AG10803 (cell line): ENCODE measurements at places on chromosomes 7 and 10.

GRCh38 chr7:75963381-75963995, 30.9 kb downstream of the TMEM120A start:
- DNase-seq, result no peak

DNA sequence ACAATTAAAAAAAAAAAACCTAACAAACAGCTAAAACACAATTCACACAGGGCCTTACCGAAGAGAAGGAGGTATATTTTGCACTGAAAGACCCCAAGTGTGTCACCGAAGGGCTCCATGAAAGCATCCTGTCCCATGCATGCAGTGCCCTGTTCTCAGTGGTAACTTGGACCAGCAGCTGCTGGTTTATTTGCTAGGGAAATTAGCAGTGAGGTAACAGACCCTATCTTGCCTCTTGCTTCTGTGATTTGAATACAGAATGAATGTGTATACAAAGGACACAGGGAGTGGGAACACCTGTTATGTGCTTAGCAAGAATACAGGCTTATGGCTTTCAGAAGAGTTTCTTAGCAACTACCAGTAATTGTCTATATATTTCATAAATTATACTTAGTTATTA, at the start of gene HEPACAM2:
Gene HEPACAM2, minus strand, starts transcription at position 160 of the 400 bp plus-strand sequence.
- DNase-seq, result no peak

DNA sequence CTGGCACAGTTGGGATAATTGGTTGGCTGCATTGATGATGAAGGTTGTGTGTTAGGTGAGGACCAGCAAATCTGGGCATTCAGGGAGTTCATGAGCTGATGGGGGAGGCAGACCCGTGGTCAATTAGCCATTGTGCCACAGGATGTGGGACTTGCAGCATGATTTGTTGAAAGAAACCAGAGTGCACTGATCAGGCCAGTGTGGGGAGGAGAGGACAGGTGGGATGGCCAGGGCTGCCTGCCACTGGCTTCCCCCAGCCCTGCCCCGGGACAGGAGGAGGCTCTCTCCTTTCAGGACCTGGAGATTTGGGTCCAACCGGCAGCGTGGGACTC, 4.3 kb downstream of the CLIP2 start:
- no peak for DNase-seq

GRCh38 chr7:107609811-107610261, 29.8 kb downstream of the BCAP29 start:
- no peak for DNase-seq

DNA sequence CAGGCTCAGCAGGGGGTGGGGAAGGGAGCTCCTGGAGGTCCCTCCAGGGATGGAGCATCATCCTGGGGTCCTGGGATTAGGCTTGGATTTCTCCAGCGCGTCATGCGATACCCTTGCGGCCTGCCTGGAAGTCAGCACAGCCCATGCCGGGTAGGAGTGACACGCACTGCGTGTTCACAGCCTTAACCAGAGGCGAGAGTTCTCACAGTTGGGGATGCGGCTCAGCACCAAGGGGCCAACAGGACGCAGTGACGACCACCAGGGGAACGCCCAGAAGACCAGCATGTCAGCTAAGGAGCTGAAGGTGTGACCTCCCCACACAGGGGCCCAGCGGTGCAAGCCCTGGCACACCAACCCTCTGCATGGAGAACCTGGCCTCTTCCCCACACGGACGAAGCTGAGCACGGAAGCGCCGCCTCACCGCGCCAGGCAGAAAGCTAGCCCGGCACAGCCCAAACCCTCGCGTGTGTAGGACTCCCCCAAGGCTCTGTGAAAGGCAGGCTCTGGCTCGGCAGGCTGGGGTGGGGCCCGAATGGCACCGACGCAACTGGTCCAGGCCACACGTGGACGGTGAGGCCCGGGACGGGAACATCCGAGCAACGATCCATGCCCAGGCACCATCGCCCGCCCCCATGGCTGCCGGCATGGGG, 198.6 kb downstream of the ELFN1 start:
- DNase-seq, result no peak

GRCh38 chr7:79298145-79298760, 155.2 kb downstream of the MAGI2 start:
- peak; percentile 69 for DNase-seq

DNA sequence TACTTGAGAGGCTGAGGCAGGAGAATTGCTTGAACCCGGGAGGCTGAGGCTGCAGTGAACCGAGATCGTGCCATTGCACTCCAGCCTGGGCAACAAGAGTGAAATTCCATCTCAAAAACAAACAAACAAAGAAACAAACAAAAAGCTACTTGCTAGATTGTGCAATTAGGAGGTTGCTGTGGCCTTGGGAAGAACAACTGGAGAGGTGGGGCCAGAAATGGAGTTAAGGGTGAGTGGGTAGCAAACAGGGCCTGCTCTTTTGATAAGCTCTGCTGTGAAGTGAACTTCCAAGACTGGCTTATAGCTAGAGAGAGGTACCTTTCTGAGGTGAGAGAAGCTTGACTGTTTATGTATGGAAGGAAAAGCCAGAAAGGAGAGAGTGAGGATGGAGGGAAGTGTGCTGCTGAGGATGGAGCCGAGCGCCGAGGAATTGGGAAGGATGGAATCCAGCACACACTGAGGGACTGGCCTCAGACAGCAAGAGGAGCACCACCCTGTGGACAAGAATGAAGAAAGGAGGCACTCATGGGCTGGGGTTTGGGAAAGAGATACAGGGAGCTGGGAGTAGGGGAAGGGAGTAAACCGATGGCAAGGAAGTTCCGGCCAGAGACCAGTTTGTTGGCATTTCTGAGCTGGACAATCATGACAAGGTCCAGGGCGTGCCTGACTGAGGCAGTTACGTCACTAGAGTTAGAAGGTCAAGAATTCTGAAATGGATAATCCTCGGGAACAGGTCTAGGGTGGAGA, 7.0 kb upstream of the RPEL1 start:
- peak; percentile 74 for DNase-seq

- DNase-seq, result no peak
These were observed 94.7 kb upstream of the EFCAB10 start for GRCh38 chr7:105675934-105676371.

DNA sequence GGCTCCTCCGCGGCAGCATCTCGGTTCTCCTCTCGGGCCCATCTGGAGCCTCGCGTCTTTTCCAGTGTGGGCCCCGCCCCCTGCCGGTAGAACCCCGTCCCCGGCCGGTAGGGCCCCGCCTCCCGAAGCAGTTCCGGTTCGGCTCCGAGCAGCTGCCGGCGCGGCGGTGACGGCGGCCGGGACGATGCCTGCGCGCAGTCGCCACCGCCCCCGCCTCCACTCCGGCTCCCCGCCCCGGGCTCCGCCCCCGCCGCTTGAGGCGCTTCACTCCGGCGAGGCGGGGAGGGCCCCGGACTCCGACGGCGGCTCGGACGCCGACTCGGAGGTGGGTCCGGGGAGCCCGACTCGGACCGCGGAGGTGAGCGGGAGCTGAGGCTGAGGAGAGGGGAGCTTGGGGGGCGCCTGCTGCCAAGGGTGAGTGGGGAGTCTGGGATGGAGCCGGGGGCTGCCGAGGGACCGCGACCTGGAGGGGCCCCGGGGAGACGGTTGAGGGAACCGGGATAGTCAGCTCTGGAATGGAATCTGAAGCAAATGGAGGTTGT, at the start of gene SAMD8:
Gene SAMD8, plus strand, starts transcription at position 292 of the 542 bp plus-strand sequence. CDS start 38,873 bp downstream, outside the sequence.
- peak; percentile 95 for DNase-seq

- DNase-seq, result peak; percentile 40
These were observed 155.3 kb upstream of the INHBA start for GRCh38 chr7:41858201-41858600.
